ENCODE measurements at places on chromosomes 1 and 21.

DNA sequence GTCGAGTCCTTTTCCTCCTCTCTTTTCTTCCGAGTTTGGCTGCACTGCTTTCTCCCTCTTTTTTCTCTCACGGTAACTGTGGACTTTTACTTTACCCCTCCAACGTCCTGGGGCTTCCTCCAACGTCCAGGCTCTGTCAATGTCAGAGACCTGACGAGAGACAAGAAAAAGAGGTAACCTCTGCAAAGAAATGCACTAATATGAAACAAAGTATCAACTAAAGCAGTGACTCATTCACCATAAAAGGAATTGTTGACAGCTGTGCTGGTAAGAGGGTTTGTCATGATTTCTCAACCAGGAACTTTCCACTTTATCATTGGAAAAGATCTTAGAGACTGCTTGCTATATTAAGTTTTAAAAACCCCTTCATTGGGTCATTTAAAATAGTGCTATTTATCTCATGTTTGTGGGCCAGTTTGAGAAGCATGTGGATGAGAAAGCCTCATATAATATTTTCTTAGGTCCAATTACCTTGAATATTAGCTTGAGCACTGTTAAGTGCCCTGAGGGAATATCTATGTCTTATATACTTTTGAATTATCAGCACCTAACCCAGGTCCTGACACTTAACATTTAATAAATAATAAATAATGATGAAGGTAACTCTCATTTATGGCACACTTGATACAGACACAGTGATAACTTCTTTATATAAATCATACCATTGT, at the start of gene GBP2:
GBP2 (minus strand) TSS at position 202 of the 668 bp plus-strand sequence. CDS start 4,148 bp downstream, outside the sequence.
- peak; percentile 31 for DNase-seq

DNA sequence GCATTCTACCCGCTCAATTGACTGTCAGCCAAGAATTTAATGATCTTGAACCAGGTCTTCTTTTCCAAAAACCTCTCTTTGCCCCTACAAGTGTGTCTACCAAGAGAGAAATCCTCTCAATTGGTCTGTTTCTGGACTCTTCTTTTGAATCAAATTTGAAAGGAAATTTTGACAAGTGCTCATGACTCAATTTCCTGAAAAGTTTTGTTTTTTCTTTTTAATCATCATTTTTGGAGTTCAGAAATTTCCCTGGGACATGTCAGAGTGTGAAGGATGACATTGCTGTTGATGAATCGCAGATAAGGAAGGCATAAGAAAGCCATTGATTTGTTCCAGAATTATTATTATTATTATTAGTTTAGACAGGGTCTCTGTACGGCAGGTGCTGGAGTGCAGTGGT, 88.2 kb upstream of the AKT3 start:
- DNase-seq, result no peak

DNA sequence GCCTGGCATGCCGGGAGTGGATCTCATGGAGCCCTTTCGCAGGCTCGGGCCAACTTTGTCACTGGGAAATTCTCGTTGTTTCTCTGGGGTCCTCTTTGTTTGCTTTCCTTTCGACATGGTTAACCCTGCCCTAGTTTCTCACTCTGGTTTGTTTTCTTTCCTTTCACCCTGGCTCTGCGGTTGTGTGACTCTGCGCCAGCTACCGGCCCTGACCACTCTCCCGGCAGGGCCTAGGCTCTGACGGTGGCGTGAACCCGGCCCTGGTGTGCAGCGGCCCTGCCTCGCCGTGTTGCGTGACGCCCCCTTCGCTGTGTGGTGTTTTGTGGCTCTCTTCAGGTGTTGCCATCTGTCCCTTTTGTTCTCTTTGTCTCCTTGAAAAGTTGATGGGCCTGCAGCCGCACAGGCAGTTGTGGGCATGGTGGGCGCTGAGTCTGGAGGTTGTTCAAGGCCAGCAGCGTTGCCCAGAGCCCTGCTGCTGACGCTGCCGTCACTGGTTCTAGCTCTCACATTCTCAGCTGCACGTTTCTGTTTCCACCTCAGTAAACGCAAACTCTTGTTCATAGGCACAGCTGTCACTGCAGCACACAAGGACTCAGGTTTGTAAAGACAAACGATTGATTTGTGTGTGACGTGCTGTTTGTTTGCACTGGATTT, 64.6 kb upstream of the DIP2A start:
- DNase-seq, result no peak

DNA sequence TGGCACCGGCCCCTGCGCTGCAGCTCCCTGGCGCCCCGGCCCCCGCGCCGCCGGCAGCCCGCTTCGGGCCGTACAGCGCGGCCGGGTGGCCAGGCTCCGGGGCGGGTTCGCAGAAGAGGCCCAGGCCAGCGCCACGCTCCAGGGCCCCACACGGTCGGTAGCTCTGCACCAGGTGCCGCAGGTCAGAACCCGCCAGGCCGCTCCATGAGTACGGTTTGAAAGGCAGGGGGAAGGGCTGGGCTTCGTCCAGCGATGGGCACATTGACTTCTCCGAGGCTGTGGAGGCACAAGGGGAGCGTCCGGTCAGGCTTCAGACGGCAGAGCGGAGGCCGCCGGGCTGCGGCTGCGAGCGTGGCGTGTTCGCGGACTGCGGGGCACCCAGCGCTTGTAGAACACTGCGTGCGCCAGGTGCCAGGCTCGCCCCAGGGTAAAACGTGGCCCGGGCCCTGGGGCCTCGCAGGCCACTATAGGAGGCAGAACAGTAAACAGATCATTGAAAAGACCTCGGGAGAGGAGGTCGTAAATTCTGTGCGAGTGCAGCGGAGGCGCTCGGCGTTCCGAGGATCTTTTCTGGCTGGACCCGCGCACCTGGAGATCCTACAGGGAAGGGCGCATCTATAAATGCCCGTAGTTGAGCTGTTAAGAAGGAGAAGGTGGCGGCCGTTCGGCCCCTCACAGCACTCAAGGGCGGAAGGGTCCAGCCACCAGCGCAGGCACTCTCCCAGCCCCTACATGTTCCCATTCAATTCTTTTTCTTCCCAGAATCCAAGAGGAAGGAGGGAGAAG, 5.7 kb downstream of the GFI1 start:
- no peak for DNase-seq

DNA sequence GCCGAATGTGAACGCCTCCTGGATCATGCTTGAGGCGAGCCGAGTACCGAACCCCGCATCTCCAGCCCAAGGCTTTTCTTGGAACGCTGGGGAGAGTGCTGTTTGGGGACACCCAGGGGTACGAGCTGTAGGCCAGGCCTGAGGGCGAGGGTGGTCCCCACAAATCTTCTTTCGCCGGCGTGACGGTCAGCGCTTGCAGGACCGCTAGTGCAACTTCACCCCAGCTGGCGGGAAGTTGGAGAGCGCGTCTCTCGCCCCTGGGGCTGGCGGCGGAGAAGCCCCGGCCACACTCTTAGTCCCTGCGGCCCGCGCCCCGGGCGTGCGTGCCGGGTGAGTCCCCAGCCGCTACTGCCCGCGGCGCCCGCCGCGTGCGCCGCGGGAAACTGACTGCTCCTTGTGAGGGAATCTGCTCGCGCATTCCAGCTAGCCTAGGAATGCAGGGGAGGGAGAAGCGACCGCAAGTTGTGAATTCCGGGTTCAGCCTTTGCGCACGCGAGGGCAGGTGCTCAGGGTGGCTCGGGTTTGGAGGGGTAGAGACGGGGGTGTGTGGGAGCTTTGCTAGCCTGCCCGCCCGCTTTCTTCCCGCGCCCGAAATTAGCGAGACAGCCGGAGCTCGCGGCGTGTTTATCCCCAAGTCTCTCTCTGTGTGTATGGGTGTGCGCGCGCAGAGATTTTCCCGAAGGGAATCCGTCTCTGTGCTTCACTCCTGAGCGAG, 884 bp downstream of the LHX4 start:
- DNase-seq, result peak; percentile 32

GRCh38 chr1:218478336-218478735, 133.2 kb downstream of the TGFB2 start:
- no peak for DNase-seq

DNA sequence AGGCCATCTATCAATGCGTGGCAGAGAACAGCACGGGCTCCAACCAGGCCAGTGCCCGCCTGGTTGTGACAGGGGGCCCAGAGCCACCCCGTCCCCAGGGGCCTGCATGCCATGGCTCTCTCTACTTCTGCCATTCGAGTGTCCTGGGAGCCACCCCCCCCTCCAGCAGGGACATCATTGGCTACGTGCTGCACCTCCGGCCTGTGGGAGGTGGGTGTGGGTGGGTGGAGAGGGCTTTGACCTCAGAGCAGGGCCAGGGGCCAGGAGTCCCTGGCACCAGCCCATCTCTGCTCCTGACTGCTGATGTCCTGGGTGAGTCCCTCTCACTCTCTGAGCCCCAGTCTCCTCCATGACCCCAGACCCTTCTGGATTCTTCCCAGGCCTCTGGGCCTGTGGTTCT, 25.3 kb downstream of the SLC27A3 start:
- DNase-seq, result no peak

Measured in stimulated activated CD4-positive, alpha-beta T cell treated with anti-CD3 and anti-CD28 coated beads, Interleukin-15, amount 100 ng/mL, for 24 hours (primary cell).